ENCODE measurements at places on chromosomes 3 and 15.

DNA sequence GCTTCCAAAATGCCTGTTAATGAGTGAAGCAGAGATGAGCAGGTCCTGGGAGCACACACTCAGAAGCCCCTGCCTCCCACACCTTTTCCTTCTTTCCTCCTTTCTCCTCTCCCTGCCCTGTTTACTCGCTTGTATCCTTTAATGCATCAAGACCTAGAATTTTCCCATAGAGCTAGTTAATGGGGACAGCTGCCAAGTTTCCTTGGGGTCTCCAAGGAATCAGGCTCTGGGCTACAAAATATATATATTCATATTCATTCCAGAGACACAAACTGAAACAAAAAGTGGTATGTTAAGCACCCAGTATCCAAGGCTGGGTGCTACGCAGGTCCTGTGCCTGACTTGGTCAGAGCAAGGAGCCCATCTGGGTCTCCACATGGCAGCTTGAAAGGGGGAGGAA is 235.6 kb downstream of the MYRIP start:
- no peak for DNase-seq

DNA sequence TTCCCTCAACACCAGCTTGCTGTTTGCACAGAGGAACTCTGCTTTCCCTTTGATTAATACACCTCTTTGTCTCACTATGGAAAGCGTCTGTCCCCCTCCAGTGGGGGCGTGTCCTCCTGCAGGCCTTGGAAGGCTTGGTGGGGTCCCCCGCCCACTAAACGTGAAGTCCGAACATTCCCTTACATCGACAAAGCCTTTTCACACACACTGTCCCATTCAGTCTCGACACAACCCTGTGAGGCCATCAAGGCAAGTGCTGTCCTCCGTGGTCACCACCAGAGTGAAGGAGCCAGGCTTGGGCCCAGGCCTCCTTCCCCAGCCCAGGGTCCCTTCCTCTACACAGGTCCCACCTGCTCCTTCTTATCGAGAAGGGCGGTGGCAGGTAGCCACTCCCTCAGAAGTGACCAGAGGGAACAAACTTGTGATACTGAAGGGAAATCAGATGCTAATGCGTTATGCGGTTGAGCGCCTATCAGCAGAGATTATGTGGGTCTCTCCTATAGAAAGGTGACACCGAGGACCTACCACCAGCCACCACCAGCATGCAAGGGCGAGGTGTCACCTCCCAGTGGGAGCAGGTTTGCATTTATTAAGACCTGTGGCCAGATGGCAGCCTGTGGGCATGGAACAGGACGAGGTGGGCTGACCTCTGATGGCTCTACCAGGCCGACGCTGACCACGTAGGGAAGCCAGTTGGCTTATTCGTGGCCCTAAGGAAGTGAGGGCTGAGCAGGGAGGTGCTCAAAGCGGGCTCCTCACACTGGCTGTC is 6.6 kb downstream of the NRROS start:
- peak; percentile 51 for DNase-seq

- DNase-seq = no peak
Observed at GRCh38 chr15:101568821-101569555, 79.5 kb upstream of the PCSK6 start.

- no peak for DNase-seq
Observed at GRCh38 chr3:119289404-119289770, 4.8 kb upstream of the ARHGAP31 start.

DNA sequence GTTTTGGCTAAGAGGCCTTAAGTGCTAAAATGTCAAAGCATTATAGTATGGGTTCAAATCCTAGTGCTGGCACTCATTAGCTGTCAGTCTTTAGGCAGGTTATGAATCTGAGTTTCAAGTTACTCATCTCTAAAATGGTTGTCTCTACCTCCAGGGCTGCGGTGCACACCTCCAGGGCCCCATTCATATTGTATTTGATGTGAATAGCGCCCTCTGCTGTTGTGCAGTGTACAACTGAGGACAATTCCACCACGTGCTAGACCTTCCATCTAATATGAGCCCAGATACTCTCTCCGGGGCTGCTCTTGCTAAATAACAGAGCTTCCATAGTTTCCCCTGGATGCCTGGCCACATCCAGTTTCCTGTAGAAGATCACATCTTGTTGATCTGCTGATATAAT is 54.3 kb downstream of the OXNAD1 start:
- no peak for DNase-seq

DNA sequence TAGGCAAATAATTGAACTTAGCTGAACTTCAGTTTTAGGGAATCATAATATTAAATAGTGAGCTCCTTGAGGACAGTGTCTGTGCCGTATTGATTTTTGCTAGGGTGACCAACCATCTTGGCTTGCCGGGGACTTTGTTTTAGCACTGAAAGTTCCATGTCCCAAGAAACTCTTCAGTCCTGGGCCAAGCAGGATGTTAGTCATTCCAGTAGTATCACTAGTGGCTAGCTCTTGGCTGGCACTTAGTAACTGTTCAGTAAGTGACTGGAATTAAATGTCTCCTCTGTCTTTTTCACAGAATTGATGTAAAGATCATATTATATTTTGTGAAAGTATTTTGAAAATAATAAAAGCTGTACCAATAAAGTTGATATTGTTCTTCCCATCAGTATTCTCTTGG is 42.3 kb downstream of the RSRC1 start:
- no peak for DNase-seq
